ENCODE measurements at places on chromosomes 3 and 15.

- no peak for DNase-seq
Measured at GRCh38 chr15:99139276-99139675, 34.4 kb downstream of the SYNM start.

GRCh38 chr3:120800625-120801024, 58.1 kb downstream of the GTF2E1 start:
- DNase-seq, result no peak

DNA sequence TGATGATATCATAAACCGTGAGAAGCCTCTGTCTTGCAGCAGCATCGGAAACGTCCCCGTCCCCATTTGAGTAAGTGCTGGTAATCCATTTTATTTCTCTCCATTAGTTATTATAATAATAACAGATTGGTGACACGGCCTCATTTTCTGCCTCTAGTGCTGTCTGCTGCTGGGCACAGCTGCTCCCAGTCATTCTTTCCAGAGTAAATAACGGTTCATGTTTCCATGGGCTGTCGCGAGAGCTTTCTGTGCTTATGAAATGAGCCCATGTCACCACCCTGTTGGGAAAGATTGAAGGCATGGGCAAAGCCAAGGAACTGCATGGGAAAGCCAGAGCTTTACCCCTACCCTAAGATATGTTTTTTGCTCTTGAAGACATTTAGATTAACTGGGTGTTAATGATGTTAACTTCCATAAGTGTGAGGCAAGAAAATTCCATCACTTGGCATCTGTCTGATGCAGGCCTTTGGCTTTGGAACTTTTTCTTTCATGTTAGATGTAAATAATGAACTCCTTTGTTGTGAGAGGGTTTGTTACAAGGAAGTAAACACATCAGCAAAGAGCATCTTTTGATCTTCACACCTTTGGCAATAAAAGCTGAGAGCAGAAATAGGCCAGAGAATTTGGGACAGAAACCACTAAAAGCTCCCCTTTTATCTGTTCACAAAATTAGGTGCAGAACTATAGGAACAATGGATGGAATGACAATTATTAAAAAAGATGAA, 141.8 kb downstream of the FILIP1L start:
- DNase-seq, result no peak

DNA sequence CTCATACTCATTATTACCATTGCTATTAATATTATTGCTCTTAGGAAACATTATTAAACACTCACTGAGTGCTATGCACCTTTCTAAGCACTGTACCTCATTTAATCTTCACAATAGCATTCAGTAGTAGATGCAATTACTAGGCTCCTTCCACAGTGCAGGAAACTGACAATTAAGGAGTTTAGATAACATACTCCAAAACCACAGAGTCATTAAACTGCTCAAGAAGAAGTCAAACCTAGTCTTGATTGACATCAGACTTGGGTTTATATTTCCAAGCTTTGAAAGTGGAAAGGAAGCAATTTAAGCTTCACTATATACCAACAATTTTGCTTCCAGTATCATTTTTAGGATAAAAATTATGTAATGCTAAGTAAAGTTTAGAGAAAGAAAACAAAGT, 490.1 kb upstream of the ARRDC4 start:
- no peak for DNase-seq

DNA sequence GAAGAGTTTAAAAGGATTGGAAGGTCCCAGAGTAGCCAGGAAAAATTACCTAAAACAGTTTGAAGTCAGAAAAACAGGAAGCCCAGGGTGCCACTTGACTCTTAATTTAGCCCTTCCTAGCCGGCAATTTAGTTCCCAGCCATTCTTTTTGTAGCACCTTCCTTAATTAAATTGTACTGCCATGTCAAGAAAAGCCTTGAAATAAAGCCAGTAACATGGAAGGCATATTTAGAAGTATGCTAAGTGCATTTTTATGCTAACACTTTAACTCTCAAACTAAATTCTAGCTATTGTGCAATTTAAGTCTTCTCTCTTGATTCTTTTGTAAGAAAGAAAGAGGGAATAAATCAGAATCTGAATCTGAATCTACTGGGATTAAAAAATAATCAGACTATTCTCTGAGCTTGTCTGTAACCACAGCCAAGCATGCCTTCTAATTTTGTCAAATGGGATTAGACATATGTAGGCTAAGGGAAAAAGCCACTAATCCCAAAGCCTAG, 43.2 kb downstream of the MAP3K13 start:
- DNase-seq, result no peak

- no peak for DNase-seq
Measured at GRCh38 chr15:90019611-90020010, 18.5 kb downstream of the ZNF710 start.

- DNase-seq, result no peak
Measured at GRCh38 chr3:126033051-126033745, 50.7 kb downstream of the SLC41A3 start.

GRCh38 chr3:171690281-171690680, 120.0 kb downstream of the PLD1 start:
- DNase-seq, result no peak

- no peak for DNase-seq
Measured at GRCh38 chr15:96285305-96285704, 45.2 kb upstream of the NR2F2 start.

DNA sequence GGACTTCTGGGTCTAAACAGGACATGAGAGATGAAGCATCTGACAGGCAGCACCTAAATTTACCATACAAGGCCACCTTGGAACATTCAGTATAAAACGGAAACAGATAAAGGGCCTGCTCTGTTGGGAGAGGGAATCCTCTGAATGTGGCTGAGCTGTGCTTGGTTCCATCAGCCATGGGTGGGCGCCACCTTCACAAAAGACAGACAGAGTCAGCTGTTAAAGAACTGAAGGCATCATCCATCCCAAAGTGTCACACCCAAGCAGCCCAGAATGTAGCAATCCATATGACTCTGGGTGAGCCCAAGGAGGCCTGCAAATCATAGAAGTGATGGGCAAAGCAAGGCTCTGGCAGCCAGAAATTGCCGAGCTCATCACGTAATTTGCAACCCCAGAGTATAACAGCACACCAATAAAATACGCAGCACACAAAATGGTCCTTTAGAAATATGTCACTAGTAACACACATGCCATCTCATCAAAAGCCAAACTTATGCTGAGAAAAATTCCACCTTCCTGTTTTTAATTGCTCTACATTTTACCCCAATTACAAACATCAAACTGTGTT, 24.8 kb upstream of the RBP1 start:
- no peak for DNase-seq
